ENCODE measurements at places on chromosomes 13 and 19.
A peak's percentile ranks its signal among the peaks of the same experiment; 100 is the strongest.

DNA sequence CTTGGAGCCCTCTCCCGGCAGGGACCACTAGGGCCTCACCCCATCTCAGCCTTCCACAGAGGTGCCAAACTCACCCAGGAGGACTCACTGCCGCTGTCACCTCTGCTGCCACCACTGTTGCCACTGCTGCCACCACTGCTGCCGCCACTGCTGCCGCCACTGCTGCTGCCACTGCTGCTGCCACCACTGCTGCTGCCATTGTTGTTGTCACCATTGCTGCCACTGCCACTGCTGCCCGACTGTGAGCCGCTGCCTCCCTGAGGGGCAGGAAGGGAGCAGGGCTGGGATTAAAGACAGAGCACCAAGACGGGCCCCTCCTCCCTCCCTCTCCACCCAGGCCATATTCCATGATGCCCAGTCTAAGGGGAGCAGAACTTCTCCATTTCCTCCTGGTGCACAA is 2.1 kb downstream of the DMKN start:
- DNase-seq = no peak

- DNase-seq = no peak
Observed at GRCh38 chr19:4700693-4700970, 23.0 kb downstream of the DPP9 start.

- DNase-seq = peak; percentile 46
Observed at GRCh38 chr19:35777086-35777841, 1.9 kb downstream of the ARHGAP33 start.

GRCh38 chr13:25783601-25784024 is 268.2 kb downstream of the SHISA2 start:
- no peak for DNase-seq

GRCh38 chr19:48135411-48135810 is 24.8 kb upstream of the PLA2G4C start:
- DNase-seq = no peak

- no peak for DNase-seq
Observed at GRCh38 chr13:103358255-103358932, 292.2 kb upstream of the SLC10A2 start.

- DNase-seq = no peak
Observed at GRCh38 chr13:110307767-110308655, 927 bp downstream of the COL4A2 start.

GRCh38 chr19:19062454-19063182 is 1.2 kb upstream of the SLC25A42 start:
- DNase-seq = peak; percentile 30

- DNase-seq = no peak
Observed at GRCh38 chr19:33463199-33463598, 58.4 kb downstream of the PEPD start.

All from HepG2 (cell line).